ENCODE measurements at places on chromosomes 11 and 22. TPM values are rescaled to one million over a fixed set of nuclear protein-coding genes. Genes with fewer than 3 reads are reported as not detected.
A peak's percentile ranks its signal among the peaks of the same experiment; 100 is the strongest.

GRCh38 chr11:81007046-81007445 is 1566.2 kb upstream of the TENM4 start:
- no peak for DNase-seq

GRCh38 chr11:34490304-34490703 is 23.3 kb downstream of the ELF5 start:
- DNase-seq, result no peak

- no peak for DNase-seq
These were observed 192.6 kb upstream of the NAV2 start for GRCh38 chr11:19519912-19520641.

GRCh38 chr22:17949642-17950473 is 74.5 kb downstream of the MICAL3 start:
- no peak for DNase-seq

- no peak for DNase-seq
These were observed 422.4 kb downstream of the TENM4 start for GRCh38 chr11:79018371-79018849.

DNA sequence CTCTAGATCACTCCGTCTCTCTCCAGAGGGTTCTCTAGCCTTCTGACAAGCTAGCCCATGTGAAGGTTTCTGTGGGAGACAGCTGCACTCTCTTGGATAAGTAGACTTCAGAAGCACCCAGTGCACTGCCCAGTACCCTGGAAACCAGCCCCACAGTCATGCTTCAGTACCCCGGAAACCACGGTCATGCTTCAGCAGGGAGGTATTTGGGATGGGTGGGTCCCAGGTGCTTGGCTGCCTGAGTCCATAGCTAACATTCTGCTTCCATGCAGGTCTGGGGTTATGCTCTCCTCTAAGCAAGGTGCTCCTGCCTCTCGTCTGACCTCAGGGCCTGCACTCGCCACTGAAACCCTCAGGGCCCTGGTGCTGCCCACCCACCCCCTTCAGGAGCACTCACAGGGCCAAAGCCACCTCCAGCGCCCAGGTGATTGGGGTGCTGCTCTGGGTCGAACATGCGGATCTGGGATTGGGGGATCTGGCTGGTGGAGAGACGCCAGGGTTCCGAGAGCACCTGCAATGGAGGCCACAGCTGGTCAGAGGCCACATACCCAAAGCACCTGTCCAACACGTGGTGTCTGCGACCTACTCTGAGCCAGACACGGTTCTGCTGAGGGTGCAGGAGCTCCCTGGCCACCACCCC is 7.3 kb upstream of the SYCE3 start:
- DNase-seq, result no peak

DNA sequence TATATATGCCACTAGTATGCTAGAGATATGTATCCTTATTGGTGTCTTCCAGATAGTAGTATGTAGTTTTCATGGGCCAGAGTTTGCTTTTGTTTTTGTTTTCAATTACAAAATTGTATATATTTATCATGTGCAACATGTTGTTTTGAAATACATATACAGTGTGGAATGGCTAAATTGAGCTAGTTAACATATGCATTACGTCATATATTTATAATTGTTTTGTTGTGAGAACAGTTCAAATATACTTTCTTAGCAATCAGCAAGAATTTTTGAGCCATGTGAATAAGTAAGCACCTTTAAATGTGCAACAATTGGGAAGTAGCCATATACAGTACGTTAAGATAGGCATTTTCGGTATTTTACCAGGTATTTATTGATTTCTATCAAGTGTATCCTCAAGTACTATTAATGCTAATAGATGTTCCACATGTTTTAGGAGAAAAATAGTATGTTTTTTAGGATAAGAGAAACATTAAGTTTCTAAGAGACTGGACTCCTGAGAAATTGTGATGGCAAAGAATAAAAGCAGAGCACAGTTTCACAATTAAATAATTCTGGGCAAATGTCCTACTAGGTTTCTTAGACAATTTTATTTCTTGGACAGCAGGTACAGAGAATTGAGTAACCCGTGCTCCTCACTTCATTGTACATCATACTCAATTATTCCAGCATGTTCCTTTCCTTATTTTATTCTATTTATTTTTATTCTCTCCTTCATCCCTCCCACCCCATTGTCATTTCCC is 60.5 kb upstream of the SLC5A12 start:
- no peak for DNase-seq

DNA sequence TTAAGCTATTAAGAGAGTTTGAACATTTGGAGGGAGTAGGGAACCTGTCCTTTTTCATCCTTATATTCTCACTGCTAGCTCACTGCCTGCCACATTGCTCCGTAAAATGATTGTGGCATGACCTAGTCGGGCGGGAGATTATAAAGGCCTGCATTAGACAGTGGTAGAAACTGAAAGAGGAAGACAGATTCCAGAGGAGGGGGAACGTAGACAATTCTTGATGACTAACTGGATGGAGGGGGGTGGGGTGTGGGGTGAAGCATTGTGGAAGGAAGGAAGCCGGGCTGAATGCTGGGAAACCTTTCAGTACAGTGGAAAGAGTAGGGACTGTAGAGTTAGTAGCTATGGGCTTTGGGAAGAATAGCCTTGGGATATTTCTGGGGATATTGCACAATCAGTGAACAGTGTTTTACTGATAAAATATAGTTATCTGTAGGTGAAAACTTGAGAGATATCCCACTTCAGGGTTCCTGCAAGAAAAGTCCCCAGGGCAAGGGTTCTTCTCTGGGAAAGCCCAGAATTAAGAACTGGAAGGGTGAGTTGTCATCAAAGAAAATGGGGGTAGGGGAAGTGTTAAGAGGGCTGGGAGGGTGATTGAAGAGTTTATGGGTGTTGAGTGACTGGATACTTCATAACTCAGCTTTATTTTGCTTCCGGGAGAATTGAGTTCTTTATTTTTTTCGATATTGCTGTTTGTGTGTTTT is 2.1 kb downstream of the MED15 start:
- peak; percentile 75 for DNase-seq

- no peak for DNase-seq
These were observed 87.0 kb downstream of the ATXN10 start for GRCh38 chr22:45758603-45759002.

DNA sequence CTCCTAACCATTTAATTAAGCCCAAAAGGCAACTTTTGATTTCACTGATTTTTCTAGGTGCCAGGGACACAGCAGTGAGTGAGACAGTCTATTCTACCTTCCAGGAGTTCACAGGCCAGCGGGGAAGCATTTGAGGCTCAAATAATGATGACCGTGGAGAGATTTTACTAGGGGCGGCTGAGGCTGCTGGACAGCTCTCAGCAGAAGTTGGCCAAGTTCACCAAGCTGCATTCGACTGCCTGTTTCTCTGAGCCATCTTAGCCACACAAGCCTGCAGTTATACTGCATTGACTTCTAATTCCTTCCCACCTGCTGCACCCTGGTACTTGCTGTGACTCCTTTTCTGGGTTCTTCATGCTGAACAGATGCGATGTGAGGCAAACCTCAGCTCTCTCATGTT is 168.9 kb upstream of the TBCEL start:
- no peak for DNase-seq

DNA sequence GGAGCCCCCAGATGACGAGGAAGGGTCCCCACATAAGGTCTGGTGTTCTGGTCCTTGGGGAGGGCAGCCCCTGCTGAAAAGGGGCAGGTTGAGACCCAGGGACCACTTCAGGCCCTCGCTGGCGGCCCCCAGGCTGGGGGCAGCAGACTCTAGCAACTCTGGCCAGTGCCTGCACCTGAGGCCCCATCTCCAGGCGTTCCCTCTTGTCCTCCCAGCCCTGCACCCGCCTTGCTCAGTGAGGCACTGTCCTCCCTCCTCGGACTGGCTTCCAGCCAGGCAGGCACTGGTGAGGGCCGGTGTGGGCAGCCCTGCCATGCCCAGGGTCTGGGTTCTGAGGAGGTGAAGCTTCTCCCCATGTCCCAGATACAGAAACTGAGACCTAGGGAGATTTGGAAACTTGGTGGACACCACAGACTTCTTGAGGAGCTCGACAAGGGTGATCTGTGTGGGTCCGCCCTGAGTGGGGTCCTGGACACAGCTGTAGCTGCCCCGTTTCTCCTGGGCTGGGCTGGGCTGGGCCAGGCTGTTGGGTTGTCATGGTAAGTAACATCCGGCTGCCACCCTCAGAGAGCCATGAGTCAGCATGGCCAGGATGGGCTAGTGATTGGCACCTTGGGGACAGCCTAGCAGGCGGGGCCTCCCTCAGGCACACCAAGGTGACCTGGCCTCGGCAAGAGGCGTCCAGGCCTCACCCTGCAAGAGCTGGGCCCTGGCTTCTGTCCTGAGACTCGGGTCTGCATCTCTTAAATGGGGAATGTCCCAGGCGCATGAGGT is 11.1 kb upstream of the PHLDA2 start:
- peak; percentile 67 for DNase-seq

The P4HA3 gene
- total RNA-seq, result not detected

The PHOX2A gene
- not detected for total RNA-seq

The TTC17 gene
- 51.5 TPM for total RNA-seq
